ENCODE measurements at places on chromosomes 7 and 10. TPM values are rescaled to one million over a fixed set of nuclear protein-coding genes. Genes with fewer than 3 reads are reported as not detected.

Gene PRF1
- 1.5 TPM for total RNA-seq

Gene PDZD8
- 16.7 TPM for total RNA-seq

Gene PARG
- total RNA-seq, result 26.4 TPM

Gene FKBP6
- not detected for total RNA-seq

Gene XRCC2
- 10.7 TPM for total RNA-seq

Gene MMRN2
- 0.95 TPM for total RNA-seq

Gene PAPOLB
- total RNA-seq, result not detected

Gene ACTL6B
- total RNA-seq, result not detected

Gene FRMD4A
- total RNA-seq, result 65.5 TPM

Gene FIGNL1
- 19.4 TPM for total RNA-seq

Gene DNAJB9
- 6.9 TPM for total RNA-seq

Gene ST8SIA6
- not detected for total RNA-seq

Gene SCART1
- total RNA-seq, result 1.2 TPM

Gene ANKRD26
- total RNA-seq, result 6.1 TPM

Gene COBL
- total RNA-seq, result 0.21 TPM

Gene AKR1D1
- total RNA-seq, result not detected

Gene CABCOCO1
- total RNA-seq, result not detected

Gene IKZF5
- 16.1 TPM for total RNA-seq

Gene GATA3
- 0.80 TPM for total RNA-seq

Gene PALS2
- total RNA-seq, result 45.3 TPM

Gene PALD1
- total RNA-seq, result 20.9 TPM

Gene CAMK1D
- total RNA-seq, result 35.5 TPM

Gene CRYGN
- total RNA-seq, result not detected

Gene FXYD4
- total RNA-seq, result not detected

Gene ACTA2
- 39.2 TPM for total RNA-seq

Gene ANXA8
- 0.19 TPM for total RNA-seq

Gene SFRP4
- not detected for total RNA-seq

Gene COL17A1
- total RNA-seq, result not detected

Gene SLC25A28
- total RNA-seq, result 28.8 TPM

Gene FGFR2
- 0.15 TPM for total RNA-seq

Gene RGS10
- 128 TPM for total RNA-seq

Gene FANK1
- not detected for total RNA-seq

Gene ANTXRL
- total RNA-seq, result not detected

Gene EFCAB10
- not detected for total RNA-seq

Gene TMEM254
- 8.2 TPM for total RNA-seq

Gene CPSF4
- total RNA-seq, result 56.3 TPM

Gene RSU1
- 51.4 TPM for total RNA-seq

Gene PHYHIPL
- 0.11 TPM for total RNA-seq

Data from GM12878 (cell line).